ENCODE measurements at places on chromosomes 7 and 10.

DNA sequence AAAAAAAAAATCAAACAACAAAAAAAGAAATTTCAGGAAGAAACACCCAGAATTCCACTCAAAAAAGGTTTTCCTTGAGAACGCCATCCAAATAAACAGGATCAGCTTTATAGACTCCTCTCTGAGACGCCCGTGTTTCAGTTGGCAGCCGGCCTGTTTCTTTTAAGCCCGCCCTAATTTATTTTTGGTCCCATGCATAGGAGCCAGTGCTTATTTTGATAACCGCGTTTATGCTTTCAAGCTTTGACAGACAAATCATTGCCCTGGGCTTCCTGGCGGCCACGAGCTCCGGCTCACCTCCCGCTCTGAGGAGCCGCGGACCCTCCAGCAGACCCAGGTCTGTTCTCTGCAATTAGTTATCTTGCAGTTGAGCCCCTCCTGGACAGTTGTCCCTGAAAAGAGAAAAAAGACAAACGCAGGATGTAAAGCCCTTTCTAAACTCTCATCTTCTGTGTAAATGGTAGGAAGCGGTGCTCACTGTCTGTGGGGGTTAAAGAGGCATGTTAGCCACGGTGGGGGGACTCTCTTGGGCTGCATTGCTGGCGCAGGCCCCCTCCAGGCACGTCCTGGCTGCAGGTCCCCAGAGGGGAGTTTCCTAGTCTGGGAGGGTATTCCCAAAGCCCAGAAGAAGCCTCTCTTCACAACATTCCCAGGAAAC is 22.2 kb upstream of the UNCX start:
- DNase-seq = no peak

- no peak for DNase-seq
These were observed 10.0 kb downstream of the SFTPD start for GRCh38 chr10:79938728-79939406.

DNA sequence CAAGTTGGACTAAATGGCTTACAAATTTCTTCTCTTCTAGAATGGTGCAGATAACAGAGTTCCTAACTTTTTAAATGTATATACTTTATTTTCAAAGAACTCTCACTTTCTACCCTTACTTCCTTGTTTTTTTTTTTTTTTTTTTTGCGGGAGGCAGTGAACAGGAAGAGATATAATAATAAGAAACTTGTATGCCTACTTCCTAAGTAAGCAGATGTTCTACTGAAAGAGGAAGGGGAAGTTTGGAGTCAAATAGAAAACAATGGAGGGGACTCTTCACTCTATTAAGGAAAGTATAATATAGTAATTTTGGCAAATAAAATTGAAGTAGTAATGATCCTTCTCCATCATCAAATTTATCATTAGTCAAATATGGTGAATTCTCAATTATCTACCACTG is 754.0 kb downstream of the KCNMA1 start:
- no peak for DNase-seq

DNA sequence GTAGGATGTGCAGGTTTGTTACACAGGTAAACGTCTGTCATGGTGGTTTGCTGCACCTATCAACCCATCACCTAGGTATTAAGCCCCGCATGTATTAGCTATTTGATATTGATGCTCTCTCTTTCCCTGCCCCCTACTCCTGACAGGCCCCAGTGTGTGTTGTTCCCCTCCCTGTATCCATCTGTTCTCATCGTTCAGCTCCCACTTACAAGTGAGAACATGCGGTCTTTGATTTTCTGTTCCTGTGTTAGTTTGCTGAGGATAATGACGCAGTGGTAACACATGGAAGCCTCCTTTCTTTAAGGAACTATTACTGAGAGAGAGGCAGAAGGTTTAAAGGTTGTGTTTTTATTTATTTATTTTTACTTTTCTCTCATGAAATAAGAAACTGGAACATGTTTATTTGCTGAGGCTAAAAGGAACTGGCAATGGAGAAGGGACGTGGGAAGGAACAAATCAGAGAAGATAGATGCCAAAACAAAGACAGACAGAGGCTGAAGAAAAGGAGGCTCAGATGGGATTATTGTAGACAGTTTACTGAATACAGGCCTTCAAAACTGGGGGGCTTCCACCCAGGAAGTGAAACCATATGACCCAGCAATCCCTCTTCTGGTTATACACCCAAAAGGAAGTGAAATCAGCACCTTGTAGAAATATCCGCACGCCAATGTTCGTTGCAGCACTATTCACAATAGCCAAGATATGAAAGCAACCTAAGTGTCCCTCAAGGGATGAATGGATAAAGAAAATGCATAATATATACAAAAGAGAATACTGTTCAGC is 556.3 kb downstream of the GRM8 start:
- no peak for DNase-seq

DNA sequence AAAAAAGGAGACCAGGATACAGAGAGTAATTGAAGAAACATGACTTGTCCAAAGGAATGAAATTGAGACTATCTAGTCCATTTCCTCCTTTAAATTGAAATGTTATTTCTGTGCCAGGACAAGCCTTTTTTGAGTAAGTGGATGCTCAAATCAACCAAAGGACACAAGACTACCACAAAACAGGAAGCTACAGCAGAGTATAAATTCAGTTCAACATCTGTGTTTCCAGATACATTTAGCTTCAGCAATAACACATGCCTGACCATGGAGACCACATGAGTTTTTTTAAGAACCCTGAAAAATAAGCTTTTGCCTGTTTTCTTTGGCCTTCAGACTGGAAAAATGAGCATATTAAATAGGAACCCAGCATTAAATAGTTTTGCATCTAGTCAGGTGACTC is 707.5 kb downstream of the ZWINT start:
- no peak for DNase-seq

DNA sequence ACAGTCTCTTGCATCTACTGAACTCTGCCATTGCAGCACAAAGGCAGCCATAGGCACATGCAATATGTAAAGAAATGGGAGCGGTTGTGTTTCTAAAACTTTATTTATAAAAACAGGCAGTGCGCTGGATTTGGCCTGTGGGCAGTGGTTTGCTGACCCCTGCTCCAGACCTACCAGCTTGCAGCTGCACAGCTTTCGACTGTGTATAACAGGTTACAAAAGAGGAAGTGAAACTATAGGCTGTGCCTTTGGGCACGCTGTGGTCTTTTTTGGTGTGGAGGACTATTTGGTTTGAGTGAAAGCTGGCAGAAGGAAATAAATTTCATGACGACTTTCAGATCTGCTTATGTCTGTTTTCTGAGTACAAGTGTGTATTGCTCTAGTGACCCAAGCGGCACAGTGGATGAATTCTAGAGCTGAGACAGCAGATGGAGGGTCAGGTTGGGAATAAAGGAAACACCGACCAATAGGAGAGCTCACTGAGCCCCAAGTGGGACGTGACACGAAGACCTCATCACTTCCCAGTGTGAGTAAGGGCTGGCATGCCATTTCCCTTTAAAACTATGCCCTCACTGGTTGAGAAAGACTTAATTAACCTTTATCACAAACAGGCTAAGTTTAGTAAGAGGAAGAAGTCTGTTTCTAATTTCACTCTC is 152.7 kb downstream of the ANK3 start:
- peak; percentile 41 for DNase-seq

GRCh38 chr7:149654588-149654987 is 118.8 kb downstream of the ZNF467 start:
- DNase-seq = no peak

- no peak for DNase-seq
These were observed 6.9 kb upstream of the GSTK1 start for GRCh38 chr7:143256325-143256724.

DNA sequence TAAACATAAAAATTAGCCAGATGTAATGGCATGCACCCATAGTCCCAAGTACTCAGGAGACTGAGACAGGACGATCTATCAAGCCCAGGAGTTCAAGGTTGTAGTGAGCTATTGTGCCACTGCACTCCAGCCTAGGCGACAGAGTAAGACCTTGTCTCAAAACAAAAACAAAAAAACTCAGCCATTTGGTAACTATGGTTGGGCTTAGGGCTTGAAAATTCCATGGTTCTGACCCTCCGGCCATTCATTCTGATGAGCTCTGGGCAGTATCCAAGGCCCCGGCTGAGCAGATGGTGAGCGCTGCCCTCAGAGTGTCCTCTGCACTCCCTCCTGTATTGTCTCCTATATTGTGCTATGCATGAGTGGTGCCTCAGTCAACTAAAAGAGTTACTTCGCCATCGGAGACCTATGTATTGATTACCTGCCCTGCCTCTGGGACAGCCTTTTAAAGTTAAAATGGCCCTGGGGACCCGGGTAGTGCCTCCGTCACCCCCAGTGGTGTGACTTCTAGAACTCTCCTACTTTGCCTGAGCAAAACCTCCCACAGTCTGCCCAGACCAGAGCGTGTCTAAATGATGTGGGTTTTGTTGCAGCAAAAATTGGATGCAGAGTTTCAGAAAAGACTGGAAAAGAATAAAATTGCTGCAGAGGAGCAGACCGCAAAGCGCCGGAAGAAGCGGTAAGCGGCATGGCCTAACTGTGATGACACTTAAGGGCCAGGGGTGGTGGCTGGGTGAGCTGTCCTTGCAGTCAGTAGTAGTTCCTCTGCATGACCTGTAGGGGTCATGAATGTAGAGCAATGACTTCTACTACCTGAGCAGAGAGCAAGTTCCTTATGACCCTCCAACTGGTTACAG is 8.1 kb downstream of the PRKRIP1 start:
- peak; percentile 32 for DNase-seq

DNA sequence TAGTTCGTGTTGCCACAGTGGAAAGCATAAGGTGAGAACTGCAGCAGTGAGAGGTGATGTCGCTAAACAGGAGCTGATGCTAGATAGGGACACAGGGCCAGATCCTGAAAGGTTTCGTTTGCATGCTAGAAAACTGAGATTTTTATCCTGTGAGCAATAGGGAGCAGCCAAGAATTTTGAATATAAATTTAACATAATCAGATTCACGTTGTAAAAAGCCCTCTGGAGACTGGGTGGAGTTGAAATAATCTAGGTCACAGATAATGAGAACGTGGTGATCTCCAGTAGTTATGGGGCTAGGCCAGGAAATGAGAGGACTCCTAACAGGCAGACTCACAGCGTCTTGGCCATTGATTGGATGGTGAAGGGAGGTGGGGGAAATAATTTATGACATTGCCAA is 92.1 kb upstream of the IMMP2L start:
- no peak for DNase-seq

DNA sequence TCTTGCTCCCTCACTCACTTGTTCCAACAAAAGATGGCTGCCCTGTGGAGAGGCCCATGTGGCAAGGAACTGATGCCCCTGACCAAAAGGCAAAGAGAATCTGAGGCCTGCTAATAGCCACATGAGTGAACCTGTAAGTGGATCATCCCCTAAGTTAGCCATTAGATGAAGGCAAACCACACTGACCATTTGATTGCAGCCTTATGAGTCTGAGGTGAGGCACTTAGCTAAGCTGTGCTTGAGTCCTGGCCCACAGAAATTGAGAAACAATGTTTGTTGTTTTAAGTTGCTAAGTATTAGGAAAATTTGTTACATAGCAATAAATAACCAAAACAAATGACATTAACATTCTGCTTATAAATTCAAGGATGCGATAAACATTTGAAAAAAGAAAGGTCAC is 100.1 kb upstream of the BET1 start:
- no peak for DNase-seq

DNA sequence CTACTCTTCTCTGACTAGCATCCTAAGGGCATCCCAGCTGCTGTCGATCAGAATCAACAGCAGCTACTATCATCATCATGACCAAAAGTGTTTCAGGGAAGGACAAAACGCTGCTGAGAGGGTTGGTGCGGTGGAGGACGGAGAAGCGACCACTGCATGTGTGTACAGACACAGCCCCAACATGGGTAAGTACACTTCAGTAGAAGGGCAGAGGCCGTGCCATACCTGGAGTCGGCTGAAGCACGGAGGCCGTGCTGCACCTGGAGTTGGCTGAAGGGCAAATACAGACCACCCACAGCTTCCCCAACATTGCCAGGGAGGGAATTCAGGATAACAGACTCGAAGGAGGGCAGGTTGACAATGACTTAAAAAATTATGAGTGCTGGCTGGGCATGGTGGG is 67.8 kb upstream of the CYTH3 start:
- no peak for DNase-seq

GRCh38 chr10:35532141-35532540 is 73.0 kb upstream of the GJD4 start:
- no peak for DNase-seq

- DNase-seq = no peak
These were observed 118.9 kb downstream of the PPP1R3A start for GRCh38 chr7:113799896-113800295.

DNA sequence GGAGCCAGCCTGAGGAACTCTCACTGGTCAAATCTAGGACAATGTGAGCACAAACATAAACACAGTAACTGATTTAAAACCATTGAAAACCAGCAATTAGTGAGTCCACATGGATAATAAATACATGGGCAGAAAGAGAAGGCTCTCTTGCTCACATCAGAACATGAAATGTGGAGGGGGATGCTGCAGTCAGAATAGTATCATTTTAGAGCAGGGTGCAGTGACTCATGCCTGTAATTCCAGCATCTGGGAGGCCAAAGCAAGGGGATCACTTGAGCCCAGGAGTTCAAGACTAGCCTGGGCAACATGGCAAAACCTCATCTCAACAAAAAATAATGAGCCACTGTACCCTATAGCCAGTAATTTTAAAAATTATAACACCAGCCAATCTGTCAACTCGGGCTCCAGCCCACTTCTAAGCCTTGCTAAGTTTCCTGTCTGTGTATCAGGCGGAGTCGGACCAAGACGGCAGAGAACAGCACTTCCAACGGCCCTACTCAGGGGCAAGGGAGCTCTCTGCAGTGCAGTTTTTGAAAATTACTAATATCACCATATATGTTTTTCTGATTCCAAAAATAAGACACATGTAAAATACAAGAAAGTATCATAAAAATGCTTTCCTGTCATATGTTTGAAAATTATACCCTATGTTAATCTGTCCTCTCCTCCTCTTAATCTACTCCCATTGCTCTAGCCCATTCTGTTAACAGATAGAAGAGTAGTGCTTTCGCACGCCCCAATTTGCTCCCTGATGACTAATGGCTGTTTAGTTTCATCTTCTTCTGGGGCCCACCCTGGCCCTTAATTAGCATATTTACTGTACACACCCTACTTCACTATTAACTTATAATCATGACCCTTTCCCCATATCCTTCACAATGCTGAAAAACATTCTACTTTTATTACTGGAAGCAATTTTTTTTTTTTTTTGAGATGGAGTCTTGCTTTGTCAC is 17.1 kb downstream of the URGCP start:
- no peak for DNase-seq

DNA sequence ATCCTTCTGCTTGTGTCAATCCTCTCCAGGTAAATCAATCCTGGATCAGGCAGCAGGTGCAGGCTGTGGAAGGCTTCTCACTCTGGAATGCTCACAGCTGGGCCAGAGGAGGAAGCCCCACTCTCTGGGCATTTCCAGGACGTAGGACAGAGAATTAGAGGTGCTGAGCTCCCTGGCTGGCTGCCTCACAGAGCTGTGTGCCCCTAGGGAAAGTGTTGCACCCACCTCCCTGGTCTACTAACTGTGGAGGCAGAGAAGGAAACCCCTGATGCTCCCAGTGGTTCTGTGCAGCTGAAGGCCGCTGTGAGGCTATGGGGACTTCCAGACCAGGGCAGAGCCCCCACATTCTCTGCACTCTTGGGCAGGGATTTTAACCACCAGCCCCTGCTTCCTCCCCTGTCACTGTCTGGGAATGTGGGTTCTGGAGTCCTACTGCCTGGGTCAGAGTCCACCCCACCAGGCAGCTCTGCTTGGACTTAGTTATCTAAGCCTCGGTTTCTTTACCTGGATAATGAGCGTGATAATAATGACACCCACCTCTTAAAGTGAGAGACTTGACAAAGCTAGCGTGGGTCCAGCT is 73.5 kb upstream of the EEPD1 start:
- no peak for DNase-seq
